ENCODE measurements at places on chromosomes 4 and X.
A peak's percentile ranks its signal among the peaks of the same experiment; 100 is the strongest.

GRCh38 chr4:5632571-5632970 is 75.8 kb downstream of the EVC2 start:
- no peak for DNase-seq

DNA sequence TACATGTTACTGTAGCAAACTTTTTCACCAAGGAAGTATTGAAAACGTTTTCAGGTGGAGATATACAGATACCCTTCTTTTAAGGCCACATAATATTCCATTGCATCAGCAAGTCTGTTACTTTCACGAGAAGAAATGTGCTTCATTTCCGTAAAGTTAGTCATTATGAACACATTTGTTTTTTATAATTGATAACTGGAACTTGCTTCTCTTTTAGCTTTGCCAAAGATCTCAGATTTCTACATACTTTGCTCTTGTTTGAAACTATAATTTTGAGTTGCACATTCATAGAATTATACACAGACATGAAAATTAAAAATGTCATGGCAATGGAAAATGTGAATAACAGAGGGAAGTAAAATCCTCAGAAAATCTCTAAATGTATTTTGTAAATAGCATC is 128.7 kb upstream of the GIMD1 start:
- DNase-seq = no peak

DNA sequence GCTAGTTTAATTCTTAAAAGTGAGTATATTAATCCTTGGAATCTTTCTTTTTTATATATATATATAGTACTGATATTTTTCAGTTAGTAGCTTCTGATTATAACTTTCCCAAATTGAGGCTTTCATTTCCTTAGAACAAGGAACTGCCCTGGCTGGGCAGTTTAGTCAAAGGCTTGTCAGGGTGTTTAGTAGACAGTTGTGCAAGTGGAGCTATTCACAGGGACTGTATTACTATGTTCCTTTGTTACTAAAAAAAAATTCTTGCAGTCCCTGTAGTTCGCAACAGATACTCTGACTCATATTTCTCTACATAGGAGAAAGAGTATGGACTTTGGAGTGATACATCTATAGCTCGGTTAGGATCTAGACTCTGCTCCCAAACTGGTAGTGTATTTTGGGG is 20.8 kb downstream of the USO1 start:
- DNase-seq = no peak

DNA sequence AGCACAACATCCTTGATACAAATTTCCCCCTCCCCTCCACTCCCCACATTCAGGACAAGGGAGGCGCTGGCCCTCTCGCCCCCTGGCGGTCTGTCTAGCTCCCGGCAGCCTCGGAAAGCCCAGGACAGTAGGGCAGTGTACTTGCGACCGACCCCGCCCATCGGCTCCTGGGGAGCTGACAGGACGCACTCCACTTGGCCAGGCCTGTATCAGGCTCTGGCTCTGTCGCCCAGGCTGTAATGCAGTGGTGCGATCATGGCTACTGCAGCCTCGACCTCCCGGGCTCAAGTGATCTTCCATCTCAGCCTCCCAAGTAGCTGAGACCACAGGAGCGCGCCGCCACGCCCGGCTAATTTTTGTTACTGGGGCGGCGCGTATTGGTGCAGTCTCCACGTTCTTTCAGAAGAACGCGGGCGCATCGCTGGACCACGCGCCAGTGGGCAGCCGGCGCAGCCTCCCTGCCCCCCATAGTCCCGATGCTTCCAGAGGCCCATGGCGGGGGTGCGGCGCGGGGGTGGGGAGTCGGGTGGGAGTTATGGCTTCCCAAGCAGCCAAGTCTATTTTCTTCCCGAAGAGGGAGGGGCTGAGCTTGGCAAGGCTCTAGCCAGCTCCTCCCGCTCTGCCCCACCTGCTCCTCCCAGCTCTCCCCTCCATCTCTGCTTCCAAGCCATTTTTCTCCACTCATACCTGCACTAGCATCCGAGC is 7.8 kb upstream of the AKAP14 start:
- DNase-seq = peak; percentile 87

GRCh38 chr4:16157609-16158503 is 68.4 kb downstream of the TAPT1 start:
- DNase-seq = no peak

- no peak for DNase-seq
Observed at GRCh38 chr4:109691411-109691920, 11.8 kb downstream of the CASP6 start.
